ENCODE measurements at places on chromosomes 12 and 14.

- no peak for DNase-seq
Observed at GRCh38 chr12:3816266-3816665, 56.9 kb downstream of the PARP11 start.

- DNase-seq, result no peak
Observed at GRCh38 chr12:89389755-89390661, 37.7 kb upstream of the DUSP6 start.

- DNase-seq, result no peak
Observed at GRCh38 chr14:87255058-87255457, 737.9 kb downstream of the GALC start.

- DNase-seq, result no peak
Observed at GRCh38 chr14:76719666-76720065, 41.6 kb upstream of the VASH1 start.

DNA sequence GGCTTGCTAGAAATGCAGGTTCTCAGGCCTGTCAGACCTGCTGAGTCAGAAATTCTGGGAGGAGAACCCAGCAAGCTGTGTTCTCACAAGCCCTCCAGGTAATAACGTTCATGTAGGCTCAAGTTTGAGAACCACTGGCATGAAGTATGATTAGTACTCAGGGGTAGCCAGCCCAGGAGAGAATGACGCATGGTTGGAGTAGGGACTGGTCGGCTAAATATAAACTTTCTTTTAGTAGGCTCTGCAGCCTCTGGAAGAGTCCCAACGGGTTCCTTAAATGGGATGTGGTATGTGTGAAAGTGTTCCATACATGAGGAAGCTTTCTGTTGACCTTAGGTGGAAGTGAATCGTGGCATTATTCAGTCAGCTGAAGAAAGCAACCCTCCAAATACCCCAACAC lies 209.3 kb downstream of the SLC41A2 start:
- DNase-seq, result no peak

All from BE2C (cell line).